ENCODE measurements at places on chromosomes 7 and 10.
A peak's percentile ranks its signal among the peaks of the same experiment; 100 is the strongest.

DNA sequence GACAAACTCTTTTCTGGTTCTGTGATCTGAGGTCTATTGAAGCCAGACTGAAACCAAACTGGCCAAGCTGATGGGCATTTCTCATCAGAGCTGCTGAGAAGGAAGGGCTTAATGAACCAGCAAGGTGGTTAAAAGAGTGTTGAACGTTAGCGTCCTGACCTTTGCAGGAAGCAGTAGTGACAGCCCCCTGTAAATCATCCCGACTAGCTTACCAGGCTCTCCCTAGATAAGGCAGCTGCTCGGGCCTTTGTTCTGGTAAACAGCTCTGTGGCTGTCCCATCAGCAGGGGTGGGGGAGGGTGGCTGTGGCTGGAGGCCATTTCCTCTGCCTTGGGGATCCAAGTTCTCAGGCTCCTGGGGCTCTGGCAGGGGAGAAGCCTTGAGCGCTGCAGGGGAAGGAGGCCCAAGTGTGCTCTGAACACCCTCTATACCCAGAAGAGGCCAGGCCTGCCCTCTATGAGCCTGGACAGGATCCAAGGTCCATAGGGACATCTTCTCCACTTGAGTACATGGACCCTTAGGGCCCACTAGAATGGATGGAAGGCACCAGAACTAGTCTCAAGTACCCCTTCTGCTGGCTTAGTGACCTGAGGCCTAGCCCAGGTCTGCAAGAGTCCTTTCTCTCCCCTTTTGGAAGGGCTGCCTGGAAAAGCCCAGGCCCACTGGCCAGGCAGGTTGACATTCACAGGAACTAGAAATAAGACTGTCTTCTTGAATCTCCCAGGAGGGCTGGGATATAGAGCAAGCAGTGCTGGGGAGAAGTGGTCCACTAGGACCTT is 134.6 kb downstream of the ARHGAP22 start:
- DNase-seq, result no peak

- DNase-seq, result no peak
Measured at GRCh38 chr10:22635650-22636049, 78.7 kb downstream of the PIP4K2A start.

- DNase-seq, result no peak
Measured at GRCh38 chr10:132096863-132097478, 31.2 kb downstream of the JAKMIP3 start.

- DNase-seq, result no peak
Measured at GRCh38 chr7:88791891-88792290, 3.6 kb downstream of the TEX47 start.

DNA sequence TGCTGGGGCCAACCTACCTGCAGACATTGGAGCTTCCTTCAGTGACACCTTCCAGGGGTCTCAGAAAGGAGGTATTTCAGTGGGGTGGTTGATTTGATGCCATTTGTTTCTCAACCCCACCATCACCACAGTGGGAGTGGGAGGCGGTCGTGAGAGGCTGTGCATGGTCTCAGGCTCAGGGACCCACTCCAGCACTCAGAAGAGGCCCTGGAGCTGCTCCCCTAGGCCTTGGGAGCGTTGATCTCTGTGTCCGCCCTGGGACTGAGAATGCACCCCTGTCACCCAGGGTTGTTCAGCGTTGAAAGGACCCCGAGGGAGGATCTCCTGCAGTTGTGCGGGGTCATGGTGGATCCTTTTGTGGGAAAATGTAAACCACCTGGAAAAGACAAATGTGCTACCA is 410.6 kb downstream of the GLRX3 start:
- no peak for DNase-seq

GRCh38 chr7:94748376-94748775 is 92.4 kb upstream of the SGCE start:
- DNase-seq, result no peak

- DNase-seq, result no peak
Measured at GRCh38 chr10:641149-642010, 48.1 kb downstream of the DIP2C start.

- DNase-seq, result no peak
Measured at GRCh38 chr10:31023558-31023957, 8.1 kb downstream of the ZNF438 start.

GRCh38 chr10:132187430-132188138 is 836 bp downstream of the DPYSL4 start:
- no peak for DNase-seq

GRCh38 chr10:97796651-97797050 is 24.9 kb upstream of the SFRP5 start:
- peak; percentile 18 for DNase-seq

- peak; percentile 76 for DNase-seq
Measured at GRCh38 chr10:132904181-132904813, 38.1 kb downstream of the CFAP46 start.

- no peak for DNase-seq
Measured at GRCh38 chr10:15735763-15736162, 16.0 kb upstream of the ITGA8 start.

- no peak for DNase-seq
Measured at GRCh38 chr10:102016416-102016815, 39.6 kb downstream of the ARMH3 start.

DNA sequence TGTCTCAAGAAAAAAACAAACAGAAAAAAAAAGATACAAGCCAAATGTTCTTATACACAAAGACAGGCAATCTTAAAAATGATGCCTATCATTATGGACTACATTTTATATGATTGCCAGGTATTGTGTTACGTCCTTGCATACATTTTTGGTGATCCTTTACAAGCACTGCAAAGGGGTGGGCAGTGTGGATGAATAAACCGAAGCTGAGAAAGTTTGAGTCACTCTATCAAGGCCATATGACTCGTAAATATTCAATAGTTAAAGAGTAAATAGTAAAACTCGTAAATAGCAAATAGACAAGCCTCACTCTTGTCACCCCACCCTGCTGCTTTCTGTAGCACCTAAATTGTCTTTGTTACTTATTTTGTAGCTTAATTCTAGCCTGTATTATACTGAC is 326.2 kb downstream of the FRMD4A start:
- DNase-seq, result no peak

DNA sequence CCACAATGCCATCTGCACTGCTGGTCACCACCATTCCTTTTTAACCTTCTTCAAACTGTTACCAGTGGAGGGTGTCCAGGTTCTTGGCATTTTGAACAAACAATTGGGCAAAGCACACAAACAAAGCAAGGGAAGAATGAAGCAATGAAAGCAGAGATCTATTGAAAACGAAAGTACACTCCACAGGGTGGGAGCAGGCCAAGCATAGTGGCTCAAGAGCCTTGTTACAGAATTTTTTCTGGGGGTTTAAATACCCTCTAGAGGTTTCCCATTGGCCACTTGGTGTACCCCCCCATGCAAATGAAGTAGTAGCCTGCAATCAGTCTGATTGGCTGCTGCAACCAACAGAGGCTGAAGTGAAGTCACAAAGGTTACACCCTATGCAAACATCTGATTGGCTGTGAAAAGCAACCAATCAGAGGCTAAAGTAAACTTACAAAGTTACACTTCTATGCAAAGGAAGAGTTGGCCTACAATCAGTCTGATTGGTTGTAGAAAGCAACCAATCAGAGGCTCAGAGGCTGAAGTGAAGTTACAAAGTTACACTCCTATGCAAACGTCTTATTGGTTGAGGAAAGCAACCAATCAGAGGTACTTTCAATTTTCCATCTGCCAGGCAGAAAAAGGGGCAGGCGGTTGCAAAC is 103.2 kb upstream of the WAC start:
- no peak for DNase-seq

- no peak for DNase-seq
Measured at GRCh38 chr7:25026156-25026555, 46.2 kb upstream of the OSBPL3 start.

GRCh38 chr10:11639849-11640764 is 28.7 kb upstream of the USP6NL start:
- DNase-seq, result peak; percentile 16

DNA sequence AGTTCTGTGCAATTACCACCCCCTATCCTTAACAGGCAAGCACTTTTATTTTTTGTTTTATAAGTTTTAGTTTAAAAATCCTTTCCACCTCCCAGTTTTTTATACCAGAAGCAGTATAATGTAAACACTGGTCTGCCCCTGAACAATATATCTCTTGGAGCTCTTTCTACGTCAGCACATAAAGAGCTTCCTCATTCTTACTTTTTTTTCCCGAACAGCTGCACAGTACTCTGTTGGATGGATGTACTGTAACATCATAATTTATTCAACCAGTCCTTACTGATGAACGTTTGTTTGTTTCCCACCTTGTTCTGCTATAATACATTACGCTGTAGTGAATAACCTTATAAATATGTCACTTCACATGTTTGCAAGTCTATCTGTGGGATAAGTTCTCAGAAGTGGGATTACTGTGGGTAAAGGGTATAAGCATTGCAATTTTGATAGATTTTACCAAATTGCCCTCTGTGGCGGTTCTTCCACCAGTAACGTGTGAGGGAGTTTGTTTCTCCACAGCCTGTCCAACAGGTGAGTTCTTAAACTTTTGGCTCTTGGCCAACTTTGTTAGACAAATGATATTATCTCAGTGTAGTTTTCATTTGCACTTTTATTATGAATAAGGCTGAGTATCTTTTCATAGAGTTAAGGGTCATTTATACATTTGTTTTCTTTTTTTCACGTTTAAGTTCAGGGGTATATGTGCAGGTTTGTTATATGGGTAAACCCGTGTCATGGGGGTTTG is 32.8 kb downstream of the ADRA2A start:
- DNase-seq, result no peak

- DNase-seq, result no peak
Measured at GRCh38 chr10:79184145-79184625, 115.4 kb downstream of the ZMIZ1 start.

DNA sequence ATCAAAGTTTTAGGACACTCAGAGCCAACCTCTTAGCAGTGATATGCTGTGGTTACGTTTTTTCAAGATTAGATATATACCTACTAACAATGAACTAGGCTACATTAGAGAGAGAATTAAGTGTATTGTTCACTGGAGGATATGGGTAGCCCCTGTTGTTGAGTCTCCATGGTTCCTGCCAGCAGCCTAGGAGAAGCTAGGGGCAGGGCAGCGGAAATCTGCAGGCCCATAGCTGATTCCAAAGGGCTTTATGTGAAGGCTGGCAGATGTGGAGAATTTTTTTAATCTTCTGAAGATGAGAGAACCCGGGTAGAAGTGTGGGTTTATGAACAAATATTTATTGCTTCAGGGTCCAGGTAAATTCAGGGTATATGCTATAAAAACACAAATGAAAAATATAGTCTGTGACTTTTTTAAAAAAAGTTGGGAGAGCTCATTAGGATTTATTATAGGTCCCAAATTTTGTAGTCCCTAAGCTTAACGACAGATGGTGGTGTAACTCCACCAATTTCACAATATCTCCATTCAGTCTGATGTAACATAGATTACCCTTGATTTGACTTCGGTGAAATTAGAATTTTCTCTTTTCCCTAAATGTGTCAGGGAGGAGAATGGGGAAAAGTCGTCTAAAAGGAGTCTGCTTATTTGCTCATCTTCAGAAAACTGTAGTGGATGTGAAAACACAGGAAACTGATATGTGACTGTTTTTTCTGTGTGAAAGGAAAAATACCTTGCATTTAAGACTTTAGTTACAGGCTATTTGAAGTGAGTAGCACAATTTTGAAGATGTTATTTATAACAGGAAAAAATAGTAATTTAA is 163.0 kb upstream of the PPP1R3A start:
- peak; percentile 55 for DNase-seq

DNA sequence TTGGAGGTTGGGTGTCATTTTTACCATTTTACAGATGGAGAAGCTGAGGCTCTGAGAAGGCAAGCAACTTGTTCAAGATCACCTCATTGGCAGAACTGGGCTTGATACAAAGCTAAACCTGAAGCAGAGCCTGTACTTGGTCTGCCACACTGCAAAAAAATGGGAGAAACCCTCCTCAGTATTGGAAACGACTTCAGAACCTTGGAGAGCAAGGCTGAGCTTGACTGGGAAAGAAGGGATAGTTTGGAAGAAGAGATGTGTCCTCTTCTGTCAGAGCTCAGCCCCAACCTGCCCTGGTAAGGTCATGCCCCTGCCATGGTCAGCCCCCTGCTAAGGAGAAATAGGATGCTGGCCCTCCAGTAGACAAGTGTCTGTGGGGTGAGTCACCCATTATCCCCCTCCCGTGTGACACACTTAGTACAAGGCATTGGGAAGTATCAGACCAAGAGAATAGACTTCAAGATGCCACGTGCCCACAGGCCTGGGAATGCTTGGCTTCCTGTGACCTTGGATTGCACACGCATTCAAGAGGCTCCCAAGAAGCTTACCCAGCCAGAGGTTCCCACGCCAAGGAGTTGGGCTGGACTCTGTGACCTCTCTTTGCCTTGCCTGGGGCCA is 56.2 kb upstream of the SMNDC1 start:
- no peak for DNase-seq

- no peak for DNase-seq
Measured at GRCh38 chr10:26829810-26830515, 30.8 kb downstream of the ABI1 start.

GRCh38 chr10:3533296-3533695 is 251.7 kb downstream of the KLF6 start:
- DNase-seq, result no peak

- DNase-seq, result peak; percentile 23
Measured at GRCh38 chr7:17946591-17946990, 6.3 kb upstream of the SNX13 start.

DNA sequence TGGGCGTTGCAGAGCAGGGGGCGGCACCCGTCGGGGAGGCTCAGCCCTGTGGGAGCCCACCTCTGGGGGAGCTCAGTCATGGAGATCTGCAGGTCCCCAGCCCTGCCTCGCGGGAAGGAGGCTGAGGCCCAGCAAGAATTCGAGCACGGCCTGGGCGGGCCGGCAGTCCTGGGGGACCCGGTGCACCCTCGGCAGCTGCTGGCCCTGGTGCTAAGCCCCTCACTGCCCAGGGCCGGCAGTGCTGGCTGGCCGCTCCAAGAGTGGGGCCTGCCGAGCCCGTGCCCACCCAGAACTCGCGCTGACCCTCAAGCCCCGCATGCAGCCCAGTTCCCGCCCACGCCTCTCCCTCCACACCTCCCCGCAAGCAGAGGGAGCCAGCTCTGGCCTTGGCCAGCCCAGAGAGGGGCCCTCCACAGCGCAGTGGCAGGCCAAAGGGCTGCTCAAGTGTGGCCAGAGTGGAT is 76.2 kb downstream of the TMEM26 start:
- no peak for DNase-seq

DNA sequence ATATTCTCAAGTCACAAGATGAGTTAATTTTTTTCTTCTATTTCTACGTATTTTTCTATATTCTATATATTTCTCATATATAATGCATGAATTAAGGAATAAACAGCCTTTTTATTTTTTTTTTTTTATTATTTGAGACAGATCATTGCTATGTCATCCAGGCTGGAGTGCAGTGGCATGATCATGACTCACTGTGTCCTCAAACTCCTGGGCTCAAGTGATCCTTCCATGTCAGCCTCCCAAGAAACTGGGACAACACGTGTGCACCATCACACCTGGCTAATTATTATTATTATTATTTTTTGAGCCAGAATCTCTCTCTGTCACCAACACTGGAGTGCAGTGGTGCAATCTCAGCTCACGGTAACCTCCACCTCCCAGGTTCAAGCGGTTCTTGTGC is 1.5 kb downstream of the CLDN12 start:
- no peak for DNase-seq

DNA sequence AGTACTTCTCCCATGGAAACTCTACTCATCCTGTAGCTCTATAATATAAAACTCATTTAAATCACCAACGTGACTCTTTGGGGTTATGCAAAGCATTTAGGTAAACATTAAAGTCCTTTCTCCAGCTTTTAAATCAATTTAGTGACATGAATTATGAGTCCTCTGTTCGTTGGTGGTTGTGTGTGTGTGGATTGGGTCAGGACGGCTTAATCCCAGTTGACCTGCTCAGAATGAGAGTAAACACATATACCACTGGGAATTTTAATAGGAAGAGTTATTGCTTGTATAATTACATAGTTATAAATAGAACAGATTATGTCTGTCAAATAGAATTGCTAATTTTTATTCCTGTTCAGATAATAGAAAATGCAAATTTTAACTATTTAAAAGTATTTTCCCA is 30.7 kb upstream of the ADCY1 start:
- no peak for DNase-seq
